ENCODE measurements at places on chromosomes 12 and 14. TPM values are rescaled to one million over a fixed set of nuclear protein-coding genes. Genes with fewer than 3 reads are reported as not detected.

SLC25A21 gene
- total RNA-seq = 0.93 TPM

SLC7A7 gene
- 28.5 TPM for total RNA-seq

RIMBP2 gene
- not detected for total RNA-seq

PZP gene
- total RNA-seq = not detected

SPTB gene
- total RNA-seq = 102 TPM

TAS2R14 gene
- total RNA-seq = 0.39 TPM

AJUBA gene
- 24.6 TPM for total RNA-seq

KCNH3 gene
- 0.19 TPM for total RNA-seq

DNA sequence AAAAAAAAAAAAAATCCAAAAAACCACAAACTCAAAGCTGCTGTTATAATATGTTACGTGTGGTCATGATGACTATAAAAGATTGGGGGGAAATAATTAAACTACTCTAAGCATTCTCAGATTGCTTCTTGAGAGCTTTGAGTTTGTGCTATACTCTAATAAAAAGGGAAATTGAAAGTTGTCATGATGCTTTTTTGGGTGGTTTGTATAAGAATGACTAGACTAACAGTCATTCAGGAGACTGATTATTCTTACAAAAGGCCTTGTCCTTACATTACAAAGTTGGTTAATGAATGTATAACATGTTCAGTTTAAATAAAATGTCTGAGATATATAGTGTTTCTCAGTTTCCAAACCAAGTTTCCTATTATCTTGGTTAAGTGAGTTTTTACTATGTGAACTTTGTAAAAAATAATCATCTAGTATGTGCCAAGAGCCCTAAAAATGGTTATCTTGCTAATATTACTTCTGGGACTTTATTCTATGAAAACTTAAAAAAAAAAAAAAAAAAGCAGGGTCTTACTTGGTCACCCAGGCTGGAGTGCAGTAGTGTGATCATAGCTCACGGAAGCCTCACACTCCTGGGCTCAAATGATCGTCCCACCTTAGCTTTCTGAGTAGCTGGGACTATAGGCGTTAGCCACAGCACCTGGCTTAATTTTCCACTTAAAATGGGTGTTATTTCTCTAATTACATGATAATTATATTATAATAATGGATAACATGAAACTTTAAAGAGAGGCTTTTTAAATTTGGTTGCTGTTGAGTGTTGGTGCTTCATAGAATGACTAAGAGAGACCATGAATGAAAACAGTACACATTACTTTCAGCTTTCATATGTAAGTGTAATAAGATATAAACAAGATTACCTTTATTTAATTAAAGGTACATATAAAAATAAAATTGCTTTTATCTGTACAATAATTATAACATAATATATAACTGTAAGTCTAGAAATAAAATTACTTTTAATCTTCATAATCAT, 459.6 kb upstream of the RGS6 start:
- no peak for DNase-seq

GRCh38 chr12:50765095-50765911, 1.4 kb downstream of the ATF1 start:
- DNase-seq = no peak

DNA sequence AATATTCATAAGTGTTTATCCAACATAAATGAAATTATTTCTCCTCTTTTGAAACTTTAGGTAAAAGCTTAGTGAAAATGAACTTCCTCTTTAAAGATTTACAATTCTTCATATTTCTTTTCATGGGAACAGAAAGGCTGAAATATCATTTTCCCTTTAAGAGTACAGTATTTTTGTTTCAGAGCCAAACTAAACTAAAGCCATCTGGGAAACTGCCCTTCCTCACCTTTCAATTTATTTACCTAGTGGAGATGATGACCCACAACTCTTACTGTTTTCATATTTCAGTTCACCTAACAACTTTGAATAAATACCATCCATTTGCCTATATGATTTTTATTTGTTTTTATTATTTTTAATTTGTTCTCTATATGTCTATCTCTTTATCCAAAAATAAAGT, 105.4 kb downstream of the ALX1 start:
- DNase-seq = no peak

- DNase-seq = no peak
These were observed 112.2 kb upstream of the TMTC1 start for GRCh38 chr12:29895966-29896365.

GRCh38 chr12:59388694-59389093, 207.1 kb upstream of the SLC16A7 start:
- DNase-seq = no peak

DNA sequence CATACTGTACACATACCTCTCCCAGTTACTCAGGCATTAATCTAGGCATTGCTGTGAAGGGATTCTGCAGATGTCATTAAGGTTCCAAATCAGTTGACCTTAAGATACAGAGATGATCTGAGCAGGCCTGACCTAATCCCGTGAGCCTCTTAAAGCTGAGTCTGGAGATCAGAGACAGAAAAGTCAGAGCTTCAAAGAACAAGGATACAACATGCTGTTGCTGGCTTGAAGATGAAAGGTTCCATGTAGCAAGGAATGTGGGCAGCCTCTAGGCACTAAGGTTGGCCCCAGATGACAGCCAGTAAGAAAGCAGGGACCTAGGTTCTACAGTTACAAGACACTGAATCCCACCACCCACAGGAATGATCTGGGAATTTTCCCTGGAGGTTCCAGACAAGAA, 81.1 kb downstream of the MAP1LC3B2 start:
- DNase-seq = no peak

GRCh38 chr12:31732926-31733548, 4.2 kb upstream of the AMN1 start:
- DNase-seq = no peak

DNA sequence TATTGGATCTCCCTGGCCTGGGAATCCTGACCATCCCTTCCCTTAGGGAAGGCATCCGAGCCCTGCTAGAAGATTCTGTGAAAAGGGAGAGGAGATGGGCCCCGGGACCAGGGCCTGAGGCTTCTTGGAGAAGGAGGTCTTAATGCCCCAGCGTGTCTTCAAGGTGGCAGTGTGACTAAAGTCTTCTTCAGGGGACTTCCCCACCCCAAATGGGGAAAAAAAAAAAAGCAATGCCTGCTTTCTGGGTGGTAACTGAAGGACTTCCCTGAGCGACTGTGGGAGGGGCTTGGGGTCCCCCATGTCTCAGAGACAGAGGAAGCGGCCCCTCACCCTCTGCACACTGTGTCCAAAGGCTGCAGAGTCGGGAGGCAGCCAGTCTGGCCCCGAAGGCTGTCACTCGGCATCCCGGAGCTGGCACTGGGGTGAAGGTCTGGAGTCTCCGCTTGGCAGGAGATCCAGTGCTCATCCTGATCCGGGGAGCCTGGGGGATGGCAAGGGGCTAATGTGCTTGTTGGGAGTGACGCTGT, 7.8 kb upstream of the PGF start:
- no peak for DNase-seq

DNA sequence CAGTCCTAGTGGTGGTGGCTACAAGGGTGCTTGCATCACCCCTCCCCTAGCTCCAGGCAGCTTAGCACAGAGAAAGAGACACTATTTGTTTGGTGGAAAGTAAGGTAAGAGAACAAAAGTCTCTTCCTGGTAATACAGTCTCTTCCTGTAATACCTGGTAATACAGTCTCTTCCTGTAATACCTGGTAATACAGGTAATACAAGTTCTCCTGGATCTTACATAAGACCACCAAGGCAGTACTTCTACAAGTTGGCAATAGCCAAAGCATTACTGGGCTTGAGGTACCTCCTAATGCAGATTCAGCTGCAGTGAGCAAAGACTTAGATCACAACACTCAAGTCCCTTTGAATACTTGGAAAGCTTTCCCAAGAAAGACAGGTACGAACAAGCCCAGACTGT, 77.0 kb downstream of the CATSPERB start:
- DNase-seq = no peak

- DNase-seq = no peak
These were observed 780 bp upstream of the SLC41A2 start for GRCh38 chr12:104958805-104959334.

- no peak for DNase-seq
These were observed 29.8 kb upstream of the C14orf180 start for GRCh38 chr14:104549536-104550339.

GRCh38 chr12:67782573-67782972, 134.0 kb downstream of the DYRK2 start:
- DNase-seq = no peak

- no peak for DNase-seq
These were observed 13.9 kb downstream of the ALDH2 start for GRCh38 chr12:111780615-111781014.

GRCh38 chr12:26460361-26460760, 265.0 kb downstream of the SSPN start:
- DNase-seq = no peak

DNA sequence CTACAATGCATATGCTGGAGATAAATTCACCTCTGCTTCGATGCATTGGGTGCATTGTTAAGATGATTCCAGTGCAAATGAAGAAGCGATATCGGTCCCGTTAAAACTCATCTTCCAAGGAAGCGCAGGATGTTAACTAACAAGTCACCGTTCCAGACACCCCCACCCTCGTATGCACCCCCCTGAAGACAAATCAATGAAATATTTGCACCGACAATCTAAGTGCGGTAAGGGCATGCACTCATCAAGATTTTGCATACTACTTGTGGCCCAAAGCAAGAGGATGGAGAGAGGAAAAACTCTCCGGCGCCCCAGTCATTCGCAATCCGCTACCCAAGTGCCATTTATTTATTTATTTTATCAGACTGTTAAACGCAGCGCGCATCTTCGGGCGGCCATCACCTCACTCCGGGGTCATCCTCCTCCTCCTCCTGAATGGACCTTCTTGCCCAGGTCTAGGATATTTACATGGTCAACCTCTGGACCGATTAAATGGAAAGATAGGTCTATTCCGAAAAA, 1.2 kb downstream of the NOVA1 start:
- DNase-seq = no peak

- no peak for DNase-seq
These were observed 8.3 kb upstream of the PPP1R13B start for GRCh38 chr14:103855734-103856095.

- DNase-seq = no peak
These were observed 6.2 kb downstream of the AMN start for GRCh38 chr14:102928412-102929240.

DNA sequence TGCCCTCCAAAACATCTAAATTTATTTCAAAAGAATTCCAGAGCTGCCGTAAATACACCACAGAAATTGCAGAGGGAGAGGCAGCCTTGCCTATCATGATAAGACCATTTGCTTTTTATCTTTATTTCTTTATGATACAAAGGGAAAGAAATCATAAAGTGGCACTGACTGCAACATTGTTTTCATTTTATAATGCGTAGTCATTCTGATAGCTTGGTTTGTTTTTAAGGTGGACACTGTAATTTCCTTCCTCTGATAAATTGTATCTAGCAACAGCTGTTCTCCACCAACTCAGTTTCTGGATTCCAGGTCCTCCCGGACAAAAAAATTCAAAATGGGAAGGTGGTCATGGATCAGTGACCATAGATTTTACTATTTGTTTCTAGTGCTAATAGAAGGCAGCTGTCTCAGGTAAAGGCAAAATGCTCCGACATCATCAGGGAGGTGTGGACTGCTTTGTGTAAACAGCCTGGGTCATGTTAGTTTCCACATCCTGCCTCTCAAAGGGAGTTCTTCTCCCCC, 623 bp upstream of the TSPAN8 start:
- no peak for DNase-seq

Measured in right atrium auricular region (tissue), 2 donors.